Renal cortical epithelial cell (primary cell): ENCODE measurements at places on chromosomes 7 and 10.

GRCh38 chr10:133258818-133259601 lies 17.7 kb downstream of the ADAM8 start:
- peak; percentile 98 for DNase-seq

DNA sequence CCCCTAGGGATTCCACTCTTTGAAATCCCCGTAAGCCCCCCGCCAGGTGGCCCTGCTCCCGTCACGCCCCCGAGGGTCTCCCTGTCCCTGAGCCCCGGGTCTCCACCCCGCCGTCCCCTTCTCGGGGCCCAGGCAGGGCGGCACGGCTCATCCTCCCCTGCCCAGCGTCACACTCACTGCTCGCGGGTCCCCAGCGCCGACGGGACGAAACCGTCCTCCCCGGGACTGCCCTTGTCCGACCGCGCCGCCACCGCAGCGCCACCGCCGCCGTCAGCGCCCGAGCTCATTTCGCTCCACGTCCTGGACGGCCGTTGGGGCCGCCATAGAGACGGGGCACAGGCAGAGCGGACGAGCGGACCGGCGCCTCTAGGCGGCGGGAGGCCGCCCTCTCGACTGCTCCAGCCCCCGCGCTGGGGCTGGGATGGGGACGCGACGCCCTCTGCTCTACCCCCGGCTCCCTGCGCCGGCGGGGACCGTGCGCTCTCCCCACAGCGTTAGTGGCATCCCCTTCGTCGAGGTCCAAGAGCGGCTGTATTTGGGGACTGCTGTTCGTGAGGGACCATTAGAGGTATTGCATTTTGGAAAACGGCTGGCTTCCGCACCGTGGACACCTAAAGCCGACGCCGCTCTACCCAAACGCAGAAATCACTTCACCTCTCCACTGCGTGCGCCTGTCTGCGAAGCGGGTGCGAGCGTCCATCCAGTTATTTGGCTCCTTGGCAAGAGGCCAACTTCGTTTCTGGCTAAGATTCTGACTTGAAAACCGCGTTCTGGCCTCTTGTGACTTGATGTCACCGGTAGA lies at the start of gene EEF1AKMT2:
EEF1AKMT2 (minus strand) TSS at position 341 of the 802 bp plus-strand sequence; CDS start at position 287, 54 bp downstream.
- DNase-seq, result peak; percentile 52

DNA sequence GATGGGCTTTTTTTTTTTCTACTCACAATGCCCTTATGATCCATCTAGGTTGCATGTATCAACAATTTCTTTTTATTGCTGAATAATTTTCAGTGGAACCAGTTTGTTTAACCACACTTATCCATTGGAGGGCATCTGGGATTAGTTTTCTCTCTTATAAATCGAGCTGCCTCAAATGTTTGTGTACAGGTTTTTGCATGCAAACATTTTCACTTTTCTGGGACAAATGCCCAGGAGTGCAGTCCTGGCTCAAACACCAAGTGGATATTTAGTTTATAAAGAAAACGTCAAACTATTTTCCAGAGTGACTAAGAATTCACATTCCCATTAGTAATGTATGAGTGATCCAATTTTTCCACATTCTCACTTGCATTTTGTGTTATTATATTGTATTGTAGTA lies 313.4 kb downstream of the CXCL12 start:
- DNase-seq, result no peak

- no peak for DNase-seq
Observed at GRCh38 chr7:51223505-51223904, 93.1 kb downstream of the COBL start.

GRCh38 chr10:16441173-16441840 lies 4.5 kb downstream of the PTER start:
- peak; percentile 25 for DNase-seq

DNA sequence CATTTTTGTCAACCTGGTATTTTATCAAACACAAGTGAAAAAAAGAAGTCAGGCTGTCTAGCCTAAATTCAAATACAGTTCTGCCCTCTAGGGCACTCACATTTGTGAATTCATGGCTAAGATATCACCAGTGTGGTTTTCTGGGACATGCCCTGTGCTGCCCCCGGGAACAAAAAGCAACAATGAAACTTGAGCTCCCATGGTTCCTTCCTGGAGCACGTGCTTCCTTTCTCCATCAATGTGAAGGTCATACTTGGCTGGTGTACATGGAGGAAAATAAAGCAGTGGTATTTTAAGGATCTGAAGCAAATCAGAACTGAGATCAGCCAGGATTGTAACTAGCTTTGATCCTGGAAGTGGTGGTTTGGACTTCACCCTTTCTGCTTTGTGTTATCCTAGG lies 128.9 kb upstream of the FRMD4A start:
- peak; percentile 36 for DNase-seq

DNA sequence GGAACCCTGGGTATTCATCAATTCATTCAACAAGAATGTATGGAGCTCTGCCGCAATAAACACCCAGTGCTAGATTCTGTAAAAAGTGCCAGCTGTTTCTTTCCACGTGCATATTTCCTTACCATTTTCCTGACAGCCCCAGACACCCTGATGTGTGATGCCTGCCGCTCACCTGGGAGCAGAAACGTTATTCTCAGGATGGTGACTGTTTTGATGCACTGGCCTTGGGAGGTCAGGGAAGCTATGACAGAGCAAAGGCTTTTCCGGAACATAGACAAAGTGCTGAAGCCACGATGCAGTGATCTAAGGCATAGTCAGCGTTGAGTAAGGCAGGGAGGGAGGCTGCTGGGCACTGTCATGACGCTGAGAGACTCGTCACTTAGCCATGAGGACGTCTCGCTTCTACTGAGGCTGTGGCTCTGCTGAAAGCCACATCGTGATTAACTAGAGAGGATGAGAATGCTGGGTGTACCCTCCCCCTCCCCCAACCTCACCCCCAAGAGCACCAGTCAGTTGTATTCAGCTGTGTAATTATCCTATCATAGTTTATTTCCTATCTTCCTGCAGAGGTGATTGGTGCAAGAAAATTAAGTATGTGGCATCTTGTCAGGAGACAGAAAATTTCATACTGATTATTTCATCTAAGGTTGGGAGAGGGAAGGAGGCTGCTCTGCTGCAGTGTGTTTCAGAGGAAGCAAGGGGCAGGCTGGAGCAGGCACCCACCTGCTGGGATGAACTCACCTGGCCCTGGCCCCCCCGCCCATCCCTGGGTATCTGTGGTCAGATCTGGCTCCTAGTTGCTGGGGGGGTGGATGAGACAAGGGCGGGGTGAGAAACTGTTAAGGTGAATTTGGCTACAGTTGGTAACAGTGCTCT lies 48.8 kb upstream of the SMNDC1 start:
- peak; percentile 82 for DNase-seq

DNA sequence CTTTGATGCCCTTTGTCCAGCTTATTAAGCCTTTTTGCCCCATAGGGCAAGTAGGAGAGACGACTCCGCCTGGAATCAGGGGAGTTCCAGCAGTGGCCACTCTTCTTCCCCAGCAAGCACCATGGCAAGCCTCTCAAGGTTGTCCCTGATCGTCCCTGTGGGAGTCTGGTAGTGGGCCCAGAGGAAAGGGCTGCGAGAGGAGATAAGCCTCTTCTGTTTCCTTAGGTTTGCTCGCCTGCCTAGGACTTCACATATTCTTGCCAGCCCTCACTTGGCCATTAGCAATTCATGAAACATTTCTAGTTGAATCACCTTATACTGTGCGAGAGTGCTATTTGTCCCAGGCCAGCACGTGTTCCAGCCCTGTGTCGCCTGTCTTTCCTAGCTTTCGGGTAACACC lies 47.8 kb upstream of the CPN1 start:
- DNase-seq, result no peak

GRCh38 chr10:124642088-124642710 lies 102.0 kb downstream of the FAM53B start:
- DNase-seq, result no peak

GRCh38 chr10:75525067-75525466 lies 93.6 kb downstream of the LRMDA start:
- DNase-seq, result no peak

DNA sequence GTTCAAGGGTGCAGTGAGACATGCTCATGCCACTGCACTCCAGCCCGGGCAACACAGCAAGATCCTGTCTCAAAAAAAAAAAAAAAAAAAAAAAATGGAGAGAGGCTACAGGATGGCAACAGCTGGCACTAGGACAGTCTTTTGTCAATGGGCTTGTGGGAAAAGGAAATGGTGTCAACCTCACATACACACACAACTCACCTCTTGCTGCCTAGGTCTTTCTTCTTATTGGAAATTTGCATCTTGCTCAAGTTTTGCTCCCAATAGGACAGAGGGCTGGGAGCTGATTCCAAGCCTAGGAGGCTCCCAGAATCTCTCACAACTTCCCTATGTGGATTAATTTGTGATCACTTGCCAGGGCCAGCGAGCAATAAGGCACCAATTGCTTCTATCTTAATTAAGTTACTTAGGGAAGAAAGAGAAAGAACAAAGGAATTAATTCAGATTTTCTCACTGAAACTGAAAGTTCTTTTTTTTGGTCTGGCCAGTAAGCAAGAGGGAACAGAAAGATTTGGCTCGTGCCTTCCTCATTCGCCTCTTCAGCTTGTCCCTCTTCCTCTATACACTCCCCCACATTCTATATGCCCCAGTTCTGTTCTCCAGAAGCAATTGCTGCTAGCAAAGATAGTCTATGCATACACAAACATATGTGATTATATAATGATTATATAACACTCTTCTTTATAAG lies 33.8 kb downstream of the MAP3K8 start:
- DNase-seq, result no peak

DNA sequence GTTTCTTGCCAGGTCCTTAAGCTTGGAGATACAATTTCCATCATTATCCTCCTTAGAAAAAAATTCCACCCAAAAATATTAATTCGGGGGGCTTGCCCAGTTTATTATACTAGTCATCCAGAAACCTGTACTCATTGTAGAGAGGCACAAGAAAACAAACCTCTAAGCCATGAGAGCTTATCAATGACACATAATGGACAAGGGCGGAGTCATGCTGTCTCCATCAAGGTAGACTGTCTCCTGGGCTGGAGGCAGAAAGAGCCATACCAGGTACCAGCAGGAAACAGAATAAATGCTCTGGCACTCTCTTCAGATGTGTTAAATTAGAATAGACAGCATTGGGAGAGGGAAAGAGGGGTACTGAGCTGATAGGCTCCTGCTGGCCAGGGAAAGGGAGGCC lies 69.8 kb upstream of the GSDME start:
- DNase-seq, result no peak

- peak; percentile 21 for DNase-seq
Observed at GRCh38 chr7:93036807-93037206, 81.0 kb downstream of the SAMD9 start.

DNA sequence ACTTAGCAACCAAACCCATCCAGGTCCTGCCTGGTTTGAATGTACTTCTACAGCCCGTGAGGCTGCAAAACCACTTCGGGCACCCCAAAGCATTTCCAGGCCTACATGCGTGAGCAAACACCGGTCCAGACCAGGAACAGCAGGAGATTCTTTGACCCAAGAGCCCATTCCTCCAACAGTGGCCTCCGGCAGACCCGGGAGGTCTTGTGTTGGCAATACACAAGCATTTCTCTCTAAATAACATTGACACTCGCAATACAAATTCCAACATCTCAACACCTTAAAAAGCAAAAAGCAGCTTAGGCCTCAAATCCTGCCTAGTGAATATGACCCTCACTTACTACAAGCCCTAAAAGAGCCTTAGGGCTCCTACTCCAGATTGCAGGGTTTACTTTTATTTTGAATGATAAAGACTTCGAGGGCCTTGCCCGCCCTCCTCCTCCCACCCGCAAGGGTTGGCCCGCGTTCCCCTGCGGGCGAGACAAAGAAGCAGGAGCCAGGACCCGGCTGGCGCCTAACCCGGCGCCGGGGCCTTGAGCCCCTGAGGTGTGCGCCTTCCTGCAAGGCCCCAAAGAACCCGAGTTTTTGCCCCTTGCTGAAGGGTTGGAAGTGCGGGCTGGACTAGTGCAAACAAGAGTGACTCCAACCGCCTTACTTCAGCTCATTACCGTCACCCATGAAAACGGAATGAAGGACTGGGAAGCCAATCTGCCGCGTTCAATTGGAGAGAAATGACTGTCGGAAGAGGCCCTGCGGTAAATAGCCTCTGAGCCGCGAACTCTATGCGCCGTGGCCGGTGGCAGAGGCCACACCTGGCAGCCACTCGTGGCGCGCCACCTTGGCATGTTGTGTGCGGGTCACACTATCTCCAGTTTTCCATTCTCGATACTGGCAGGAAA lies 3.4 kb upstream of the DLX6 start:
- DNase-seq, result no peak

DNA sequence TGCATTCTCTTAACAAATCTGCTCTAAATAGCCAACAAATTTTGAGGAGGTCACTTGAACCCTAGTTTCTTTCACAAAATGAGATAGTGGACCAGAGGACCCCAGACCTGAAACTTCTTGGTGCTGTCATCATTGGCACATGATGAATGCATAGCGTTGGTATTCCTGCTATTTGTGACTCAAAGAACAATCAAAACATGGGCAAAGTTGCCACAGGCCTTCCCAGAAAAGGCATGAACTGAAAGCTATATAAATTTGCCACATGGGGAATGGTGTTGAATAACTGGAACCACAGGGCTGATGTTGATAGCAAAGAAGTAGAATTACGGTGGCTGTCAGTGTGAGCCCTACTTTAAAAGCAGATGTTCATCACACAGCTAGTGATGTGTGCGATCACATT lies 219.9 kb upstream of the KMT2E start:
- peak; percentile 48 for DNase-seq

DNA sequence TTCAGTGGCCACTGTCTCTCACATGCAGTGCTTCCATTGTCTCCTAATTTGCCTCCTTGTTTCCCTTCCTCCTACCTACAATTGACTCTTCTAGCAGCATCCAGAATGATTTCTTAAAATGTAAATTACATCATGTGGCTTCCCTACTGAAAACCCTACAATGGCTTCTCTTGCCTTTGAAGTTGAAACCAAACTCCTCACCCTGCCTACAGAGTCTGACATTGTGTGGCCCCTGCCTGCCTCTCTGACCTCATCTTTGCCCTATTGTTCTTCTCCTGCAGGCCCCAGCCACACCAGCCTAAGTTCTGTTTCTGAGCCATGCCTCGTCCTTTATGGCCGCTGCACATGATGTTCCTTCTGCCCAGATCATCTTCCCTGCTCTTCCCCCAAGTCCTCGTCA lies 35.8 kb upstream of the CDK1 start:
- DNase-seq, result no peak

DNA sequence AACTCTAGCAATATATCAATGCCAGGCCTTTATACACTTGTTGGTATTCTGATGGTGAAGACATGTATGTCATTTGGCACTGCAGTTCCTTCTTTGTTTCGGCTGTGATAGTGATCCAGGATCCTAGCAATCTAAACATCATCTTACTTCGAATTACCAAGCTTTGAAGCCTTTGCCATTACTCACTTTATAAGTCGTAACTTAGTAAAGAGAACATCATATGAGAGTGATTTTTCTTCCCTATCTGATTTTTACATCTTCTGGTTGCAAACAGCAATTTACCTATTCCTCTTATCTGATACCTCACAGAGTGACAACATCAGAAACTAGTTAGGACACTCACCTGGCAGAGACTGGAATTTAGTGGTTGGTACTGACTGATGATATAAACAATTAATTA lies 7.6 kb upstream of the BPGM start:
- peak; percentile 23 for DNase-seq

DNA sequence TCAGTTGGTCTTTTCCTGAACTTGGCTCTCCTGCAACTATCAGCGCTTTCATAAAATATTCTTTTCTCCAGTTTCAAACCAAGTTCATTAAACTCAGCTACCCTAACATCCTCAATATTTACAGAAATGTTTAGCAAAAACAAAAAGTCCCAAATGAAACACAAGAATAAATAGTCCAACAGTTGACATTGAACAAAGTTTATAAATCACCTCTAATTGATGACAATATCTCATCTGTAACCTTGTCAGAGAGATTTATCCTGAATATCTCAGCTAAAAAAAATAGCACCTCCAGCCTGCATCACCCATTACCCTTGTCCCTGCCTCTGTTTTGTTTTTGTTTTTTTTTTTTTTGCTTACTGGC lies 76.1 kb downstream of the ANK3 start:
- no peak for DNase-seq
